ENCODE measurements at places on chromosomes 7 and 10. TPM values are rescaled to one million over a fixed set of nuclear protein-coding genes. Genes with fewer than 3 reads are reported as not detected.

DNA sequence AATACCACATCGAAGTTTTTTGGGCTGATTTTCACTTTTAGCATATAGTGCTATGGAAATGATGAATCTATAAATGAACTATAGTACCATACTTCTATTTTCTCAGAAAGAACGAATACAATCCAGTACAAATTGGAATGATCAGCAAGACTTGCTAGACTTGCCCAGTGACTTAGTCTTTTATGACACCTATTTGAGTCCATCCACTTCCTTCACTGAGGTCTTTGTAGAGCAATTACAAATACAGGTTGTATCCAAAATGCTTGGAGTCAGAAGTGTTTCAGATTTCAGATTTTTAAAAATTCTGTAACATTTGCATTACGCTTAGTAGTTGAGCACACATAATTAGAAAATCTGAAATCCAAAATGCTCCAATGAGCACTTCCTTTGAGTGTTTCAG lies 104.3 kb downstream of the NRBF2 start:
- DNase-seq, result no peak
- no peak overlapping the region for H3K4me3 ChIP-seq
- no peaks in the 10 kb centered on the region for H3K27me3 ChIP-seq
- H3K36me3 ChIP-seq, result peaks cover 4% of the 10 kb centered on the region
- H3K4me1 ChIP-seq, result peaks cover 28% of the 10 kb centered on the region

GRCh38 chr7:82438521-82438920 lies 5.1 kb downstream of the CACNA2D1 start:
- H3K4me1 ChIP-seq, result peaks cover 4% of the 10 kb centered on the region
- no peak for DNase-seq
- peaks cover 3% of the 10 kb centered on the region for H3K27me3 ChIP-seq
- H3K27ac ChIP-seq, result no peak overlapping the region
- H3K4me3 ChIP-seq, result no peak overlapping the region
- no peaks in the 10 kb centered on the region for H3K36me3 ChIP-seq

The SFTPA2 gene
- not detected for total RNA-seq

GRCh38 chr10:63769367-63769766 lies 248.2 kb downstream of the REEP3 start:
- H3K36me3 ChIP-seq, result no peaks in the 10 kb centered on the region
- H3K4me3 ChIP-seq, result no peak overlapping the region
- no peaks in the 10 kb centered on the region for H3K27me3 ChIP-seq
- no peak overlapping the region for H3K27ac ChIP-seq
- H3K4me1 ChIP-seq, result peaks cover 31% of the 10 kb centered on the region
- no peak for DNase-seq

The EMX2 gene
- not detected for total RNA-seq

- H3K27ac ChIP-seq, result no peak overlapping the region
- H3K4me1 ChIP-seq, result peaks cover 2% of the 10 kb centered on the region
- H3K27me3 ChIP-seq, result peaks cover 10% of the 10 kb centered on the region
- DNase-seq, result no peak
These were observed 25.5 kb downstream of the LRRC27 start for GRCh38 chr10:132357286-132358058.

The ACBD7 gene
- total RNA-seq, result 0.33 TPM

The CCDC3 gene
- total RNA-seq, result 26.1 TPM

DNA sequence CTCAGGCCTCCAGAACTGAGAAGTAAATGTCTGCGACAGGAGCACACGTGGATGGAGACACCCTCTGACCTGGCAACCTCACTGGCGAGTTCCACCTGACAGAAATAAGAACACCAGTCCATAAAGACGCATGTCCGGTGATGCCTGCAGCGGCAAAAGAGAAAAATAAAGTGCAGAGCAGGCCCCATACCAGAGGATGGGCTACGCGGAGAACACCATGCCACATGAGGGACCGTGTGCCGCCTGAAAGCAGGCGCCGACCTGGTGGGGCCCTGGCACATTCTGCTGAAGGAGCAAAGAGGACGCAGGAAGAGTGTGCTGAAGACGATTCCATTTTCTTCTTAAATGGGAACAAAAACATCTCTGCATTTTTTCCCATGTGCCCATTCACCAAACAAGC lies 105.0 kb downstream of the VIPR2 start:
- H3K4me1 ChIP-seq, result peaks cover 8% of the 10 kb centered on the region
- peaks cover 2% of the 10 kb centered on the region for H3K27me3 ChIP-seq
- peaks cover 7% of the 10 kb centered on the region for H3K36me3 ChIP-seq
- no peak overlapping the region for H3K27ac ChIP-seq

GRCh38 chr7:71783779-71784178 lies 628.4 kb downstream of the CALN1 start:
- no peak overlapping the region for H3K4me3 ChIP-seq
- no peaks in the 10 kb centered on the region for H3K27me3 ChIP-seq
- no peaks in the 10 kb centered on the region for H3K4me1 ChIP-seq
- no peak overlapping the region for H3K27ac ChIP-seq
- peaks cover 14% of the 10 kb centered on the region for H3K36me3 ChIP-seq
- DNase-seq, result no peak

- H3K27ac ChIP-seq, result no peak overlapping the region
- no peaks in the 10 kb centered on the region for H3K36me3 ChIP-seq
- no peaks in the 10 kb centered on the region for H3K4me1 ChIP-seq
- H3K4me3 ChIP-seq, result no peak overlapping the region
- H3K27me3 ChIP-seq, result no peaks in the 10 kb centered on the region
These were observed 158.6 kb upstream of the GLI3 start for GRCh38 chr7:42395607-42396006.

DNA sequence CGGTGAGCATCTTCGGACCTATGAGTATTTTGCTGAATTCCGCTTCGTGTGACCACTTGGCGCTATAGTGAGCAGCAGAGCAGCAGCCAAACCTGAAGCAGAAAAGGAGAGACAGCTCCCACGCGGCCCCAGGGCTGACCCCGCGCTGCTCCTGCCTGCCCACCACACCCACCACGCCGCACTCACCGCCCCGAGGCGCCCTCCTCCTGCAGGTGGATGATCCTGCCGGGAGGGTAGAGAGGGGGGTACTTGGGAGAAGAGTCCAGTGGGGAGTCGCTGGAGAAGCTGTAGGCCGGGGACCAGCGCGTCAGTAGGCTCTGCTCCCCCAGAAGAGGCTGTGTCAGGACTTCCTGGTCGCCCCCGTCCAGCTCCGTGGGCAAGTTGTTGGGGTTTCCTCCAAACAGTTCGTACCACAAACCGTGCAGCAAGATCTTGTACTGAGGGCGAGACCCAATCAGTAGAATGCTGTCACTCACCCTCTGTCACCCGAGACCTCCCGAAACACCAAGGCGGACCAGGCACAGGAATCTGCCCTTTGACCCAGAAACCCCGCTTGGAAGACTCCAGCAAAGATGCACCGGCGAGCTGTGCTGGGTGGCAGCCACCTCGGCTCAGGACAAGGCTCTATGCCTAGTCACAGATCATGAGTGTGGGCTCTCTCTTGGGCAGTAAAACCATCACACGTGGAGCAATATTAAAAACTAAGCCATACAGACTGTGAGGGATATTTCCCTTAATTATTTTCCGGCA lies 37.6 kb downstream of the DAGLB start:
- H3K27me3 ChIP-seq, result peaks cover 13% of the 10 kb centered on the region
- no peak for DNase-seq
- peaks cover 5% of the 10 kb centered on the region for H3K4me1 ChIP-seq
- H3K27ac ChIP-seq, result no peak overlapping the region
- H3K36me3 ChIP-seq, result peaks cover 55% of the 10 kb centered on the region

The ZNF248 gene
- total RNA-seq, result 6.3 TPM

Measured in endothelial cell (in vitro differentiated cells).